ENCODE measurements at places on chromosomes 12 and 14.

DNA sequence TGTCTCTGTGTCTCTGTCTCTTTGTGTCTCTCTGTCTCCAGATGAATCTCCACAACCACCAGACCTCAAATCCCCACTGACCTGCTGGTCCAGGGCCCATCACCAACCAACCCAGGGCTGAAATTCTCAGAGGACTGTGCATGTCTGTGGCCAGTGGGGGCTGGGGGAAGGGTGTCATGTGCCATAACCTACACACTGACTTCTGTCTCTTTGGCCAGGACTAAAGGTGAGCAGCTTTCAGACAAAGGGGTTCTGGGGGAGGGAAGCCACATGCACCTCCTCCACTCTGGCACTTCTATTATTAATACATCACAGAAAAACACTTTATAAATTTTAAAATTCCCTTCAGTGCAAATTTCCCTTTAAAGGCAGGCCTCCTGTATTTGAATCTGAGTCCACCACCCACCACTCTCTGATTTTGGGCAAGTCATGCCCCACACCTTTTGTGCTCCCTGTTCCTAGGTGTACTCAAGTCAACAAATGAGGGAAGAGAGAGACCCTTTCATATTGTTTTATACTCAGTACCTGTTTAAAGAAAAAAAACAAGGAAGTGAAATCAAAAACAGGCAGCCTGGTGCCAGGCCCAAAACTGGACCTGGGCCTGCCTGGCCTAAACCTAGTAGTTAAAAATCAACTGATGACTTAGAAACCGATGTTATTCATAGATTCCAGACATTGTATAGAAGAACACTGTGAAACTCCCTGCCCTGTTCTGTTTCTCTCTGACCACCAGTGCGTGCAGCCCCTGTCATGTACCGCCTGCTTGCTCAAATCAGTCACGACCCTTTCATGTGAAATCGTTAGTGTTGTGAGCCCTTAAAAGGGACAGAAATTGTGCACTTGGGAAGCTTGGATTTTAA lies 80.2 kb downstream of the TUNAR start:
- no peak for DNase-seq

GRCh38 chr12:2268471-2269286 lies 215.9 kb downstream of the CACNA1C start:
- DNase-seq = no peak

GRCh38 chr12:23222801-23223200 lies 597.8 kb downstream of the ETNK1 start:
- no peak for DNase-seq

DNA sequence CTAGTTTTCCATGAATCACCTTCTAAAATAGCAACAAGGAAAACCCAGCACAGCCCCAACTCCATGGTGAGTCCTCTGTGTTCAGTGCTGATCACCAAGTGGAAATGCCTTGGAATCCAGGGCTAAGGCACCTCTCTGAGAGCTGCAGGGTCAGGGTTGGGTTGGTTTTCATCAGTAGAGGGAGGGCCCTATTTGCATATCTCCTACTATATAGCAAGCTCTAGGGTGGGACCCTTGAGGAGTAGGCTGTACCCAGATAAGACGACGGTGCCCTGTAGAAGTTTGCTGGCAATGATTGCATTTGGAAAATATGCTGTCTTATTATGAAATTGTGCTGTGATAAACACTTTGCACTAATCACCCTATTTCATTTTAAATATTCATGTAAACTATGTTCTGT lies 1011.8 kb downstream of the TMEM121 start:
- no peak for DNase-seq

DNA sequence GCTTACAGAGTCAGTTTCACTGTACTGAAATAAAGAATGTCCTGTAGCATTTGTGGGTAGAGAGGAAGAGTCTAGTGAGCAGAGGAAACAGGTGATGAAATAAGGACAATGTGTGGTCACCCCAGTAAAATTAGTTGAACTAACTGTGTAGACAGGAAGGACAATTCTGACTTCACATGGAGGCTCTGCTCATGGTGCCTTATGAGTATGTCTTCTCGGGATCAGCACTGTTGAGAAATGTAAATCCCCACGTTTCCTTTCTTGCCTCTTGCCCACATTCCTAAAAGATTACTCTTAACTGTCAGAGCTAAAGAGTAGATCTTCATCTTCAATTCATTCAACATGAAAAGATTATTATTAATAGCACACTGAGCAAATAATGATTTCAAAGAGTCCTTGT lies 113.2 kb upstream of the FLRT2 start:
- DNase-seq = no peak

GRCh38 chr14:95061317-95062093 lies 95.8 kb downstream of the DICER1 start:
- DNase-seq = no peak

DNA sequence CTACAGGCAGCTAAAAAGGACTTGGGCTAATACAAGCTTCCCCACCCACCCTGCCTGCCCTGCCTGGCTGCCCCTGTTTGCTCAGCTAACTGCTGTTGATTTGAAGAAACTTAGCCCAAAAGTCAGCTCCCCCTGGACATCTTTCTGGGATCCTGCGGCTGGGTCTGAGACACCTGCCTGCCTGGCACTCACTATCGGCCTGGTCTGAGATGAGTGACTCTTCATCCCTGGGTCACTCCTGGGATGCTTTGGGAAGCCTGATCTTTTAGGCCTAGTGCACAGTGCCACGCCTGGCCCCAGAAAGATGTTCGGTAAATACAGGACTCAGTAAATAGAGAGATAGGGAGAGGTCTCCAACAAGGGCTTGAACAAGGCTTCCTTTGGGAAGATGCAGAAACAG lies 211.3 kb upstream of the DIO3 start:
- no peak for DNase-seq

DNA sequence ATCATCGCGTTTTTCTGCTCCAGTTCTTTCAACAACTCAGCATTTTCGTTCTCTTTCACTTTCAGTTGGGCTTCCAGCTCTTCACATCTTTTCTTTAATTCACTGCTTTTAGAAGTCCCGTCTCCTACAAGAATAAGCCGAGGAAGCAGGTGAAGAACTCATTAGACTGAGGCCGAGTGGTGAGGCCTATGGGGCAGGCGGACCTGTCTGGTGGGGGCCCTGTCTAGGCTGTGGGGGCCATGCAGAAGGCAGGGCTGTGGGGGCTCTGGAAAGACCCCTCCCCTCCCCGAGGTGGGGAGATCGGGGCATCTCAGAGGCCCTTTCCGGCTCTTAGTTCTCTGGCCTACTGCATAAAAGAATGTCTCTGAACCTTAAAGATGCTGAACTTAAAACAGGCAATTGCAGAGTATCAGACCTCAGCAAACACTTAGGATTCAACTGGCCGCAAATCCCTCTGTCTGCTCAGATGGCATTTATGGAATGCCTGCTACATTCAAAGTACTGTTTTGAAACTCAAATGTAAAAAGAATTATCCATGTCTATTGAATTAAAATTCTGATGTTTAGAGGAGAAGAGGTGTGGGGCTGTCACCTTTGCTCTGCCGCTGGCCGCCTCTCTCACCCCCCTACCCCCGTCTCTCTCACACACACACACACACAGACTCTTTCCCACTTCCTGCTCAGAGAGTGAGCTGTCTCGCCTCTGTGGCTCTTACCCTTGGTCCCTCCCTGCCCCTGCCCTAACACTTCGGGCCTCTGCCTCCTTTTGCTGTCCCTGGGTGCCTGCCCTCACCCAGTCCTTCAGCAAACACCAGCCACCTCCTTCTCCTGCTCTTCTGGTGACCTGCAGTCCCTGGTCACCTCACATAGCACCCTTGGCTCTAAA lies 34.7 kb downstream of the CCDC92 start:
- peak; percentile 67 for DNase-seq

DNA sequence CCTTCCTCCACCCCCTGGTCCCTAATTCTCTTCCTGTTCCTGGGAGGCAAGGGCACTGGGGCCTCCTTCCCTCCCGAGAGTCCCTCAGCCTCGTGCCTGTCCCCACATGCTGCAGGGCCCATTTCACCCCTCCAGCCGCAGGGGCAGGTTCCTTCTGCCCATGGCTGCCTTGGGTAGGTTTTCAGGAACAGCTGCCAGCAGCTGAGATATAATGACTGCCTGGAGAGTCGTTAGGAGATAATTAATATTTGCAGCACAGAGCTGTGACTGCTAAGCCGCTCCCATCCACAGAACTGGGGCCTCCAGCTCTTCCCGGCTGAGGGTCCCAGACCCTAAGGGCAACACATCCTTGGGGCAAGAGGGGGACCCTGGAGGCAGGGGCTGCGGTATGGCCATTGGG lies 211.9 kb upstream of the LHX5 start:
- DNase-seq = no peak

- DNase-seq = no peak
These were observed at the start of gene HVCN1 for GRCh38 chr12:110688446-110689280. Gene HVCN1, minus strand, starts transcription at chr12:110689115. Its CDS starts 5,870 bp downstream, at chr12:110683245.

GRCh38 chr12:73057428-73057827 lies 785.3 kb downstream of the TRHDE start:
- DNase-seq = no peak

- no peak for DNase-seq
These were observed 3.9 kb upstream of the SYNE2 start for GRCh38 chr14:63848890-63849289.

- DNase-seq = no peak
These were observed 91.7 kb upstream of the SEL1L start for GRCh38 chr14:81625343-81625742.

- no peak for DNase-seq
These were observed 12.4 kb upstream of the PCNX1 start for GRCh38 chr14:70894868-70895267.

GRCh38 chr14:90612801-90613200 lies 203.4 kb downstream of the TTC7B start:
- DNase-seq = no peak
